ENCODE measurements at places on chromosomes 2 and 18.

- no peak for DNase-seq
Observed at GRCh38 chr2:71154798-71155197, 24.4 kb downstream of the MPHOSPH10 start.

- no peak for DNase-seq
Observed at GRCh38 chr2:11410101-11410500, 55.9 kb downstream of the E2F6 start.

- DNase-seq, result no peak
Observed at GRCh38 chr2:187684174-187684573, 129.9 kb upstream of the TFPI start.

DNA sequence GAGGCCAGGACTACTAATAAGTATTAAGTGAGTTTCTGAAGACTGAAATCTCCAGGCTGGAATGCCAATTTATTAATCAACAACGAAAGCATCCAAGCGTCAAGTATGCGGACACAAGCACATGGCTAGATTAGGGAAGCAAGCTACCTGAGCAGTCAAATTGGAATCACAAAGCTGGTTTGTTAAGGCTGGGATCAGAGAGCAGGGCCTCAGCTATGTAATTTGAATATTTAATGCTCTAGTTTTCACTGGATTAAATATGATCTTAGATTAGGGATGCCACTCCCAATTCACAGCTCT lies 5.7 kb downstream of the CCL20 start:
- no peak for DNase-seq

DNA sequence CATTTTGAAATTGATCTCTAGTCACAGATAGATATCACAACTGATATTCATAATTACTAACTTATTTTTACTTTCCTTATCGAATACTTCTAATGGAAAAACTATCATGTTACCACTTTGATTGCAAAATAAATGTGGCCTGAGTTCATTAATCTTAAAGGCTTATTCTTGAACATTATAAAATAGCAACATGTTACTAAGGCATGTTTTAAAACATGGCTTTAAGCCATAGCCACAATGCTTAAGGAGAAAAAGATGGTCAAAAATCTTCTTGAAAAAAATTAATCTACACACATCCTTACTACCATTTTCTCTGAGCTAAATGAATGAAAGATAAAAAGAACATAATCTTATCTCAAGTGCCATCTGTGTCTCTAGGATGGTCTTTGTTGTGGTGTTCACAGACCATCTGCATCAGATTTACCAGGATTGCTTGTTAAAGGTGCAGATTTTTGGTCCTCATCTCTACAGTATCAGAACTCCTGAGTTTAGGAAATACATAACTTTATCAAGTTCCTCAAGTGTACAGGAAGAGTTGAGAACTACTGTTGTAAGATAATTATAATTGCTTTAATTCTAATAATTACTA lies 15.3 kb downstream of the MTX2 start:
- DNase-seq, result no peak

DNA sequence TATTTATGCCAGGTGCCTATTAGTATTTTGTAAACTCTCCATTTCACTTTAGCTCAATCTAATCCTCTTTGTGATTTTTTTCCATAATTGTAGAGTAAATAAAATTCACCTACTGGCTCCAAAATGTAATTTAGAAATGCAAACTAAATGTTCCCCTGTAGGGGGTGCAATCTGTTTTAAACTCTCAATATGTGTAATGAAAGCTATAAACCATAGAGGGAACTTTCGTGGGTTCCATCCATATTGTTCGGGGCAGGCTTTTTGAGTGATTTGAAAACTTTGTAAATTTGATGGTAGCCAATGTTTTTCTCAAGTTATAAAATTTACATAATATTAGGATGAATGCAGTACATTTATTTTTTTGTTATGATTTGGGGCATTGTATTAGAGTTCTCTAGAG lies 49.4 kb downstream of the TSPYL6 start:
- DNase-seq, result no peak
